ENCODE measurements at places on chromosomes 7 and 10. TPM values are rescaled to one million over a fixed set of nuclear protein-coding genes. Genes with fewer than 3 reads are reported as not detected.
A peak's percentile ranks its signal among the peaks of the same experiment; 100 is the strongest.

The CNPY1 gene
- not detected for total RNA-seq

The ANXA8L1 gene
- 0.91 TPM for total RNA-seq

The ZNF37A gene
- 12.4 TPM for total RNA-seq

The SHTN1 gene
- total RNA-seq: 4.9 TPM

The EPO gene
- total RNA-seq: not detected

The EN2 gene
- total RNA-seq: not detected

DNA sequence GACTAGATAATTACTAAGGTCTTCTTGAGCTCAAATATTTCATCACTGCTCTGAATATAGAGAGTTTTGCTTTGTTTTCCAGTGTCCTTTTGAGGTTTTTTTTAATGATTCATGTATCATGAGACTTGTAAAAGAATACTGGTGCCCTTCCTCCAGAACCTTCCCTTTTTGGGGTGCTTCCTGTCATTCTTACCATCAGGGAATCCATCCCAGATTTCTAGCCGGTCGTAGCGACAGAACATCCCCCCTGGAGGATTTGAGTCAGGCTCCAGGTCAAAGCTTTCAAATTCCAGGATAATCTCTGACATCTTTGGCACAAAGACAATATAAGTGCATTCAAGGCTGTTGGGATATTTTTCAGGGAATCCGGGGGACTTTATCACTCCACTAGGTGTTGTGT is 71.0 kb downstream of the NRP1 start:
- H3K27me3 ChIP-seq: peaks cover 1% of the 10 kb centered on the region
- H3K4me3 ChIP-seq: peak overlapping the region; percentile 56
- peaks cover 66% of the 10 kb centered on the region for H3K4me1 ChIP-seq

GRCh38 chr7:13197501-13197900 is 510.1 kb downstream of the ARL4A start:
- H3K4me3 ChIP-seq: peak overlapping the region; percentile 47
- H3K27me3 ChIP-seq: no peaks in the 10 kb centered on the region

DNA sequence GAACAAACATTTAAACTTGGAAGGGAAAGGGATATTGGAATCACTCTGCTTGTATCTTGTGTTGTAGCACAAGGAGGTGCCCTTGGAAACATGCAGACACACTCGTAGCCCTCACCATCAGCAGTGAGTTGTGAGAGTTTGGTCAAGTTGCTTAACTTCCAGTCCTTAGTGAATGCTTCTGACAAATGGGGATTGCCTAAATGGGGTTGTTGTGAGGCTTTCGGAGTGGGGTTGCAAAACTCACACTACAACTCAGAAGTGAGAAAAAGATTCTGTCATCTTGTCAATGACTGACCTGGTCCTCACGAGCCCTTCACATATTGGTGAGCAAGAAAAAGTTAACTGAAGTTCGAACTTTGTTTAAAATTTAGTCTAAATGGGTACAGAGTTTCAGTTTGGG is 29.0 kb upstream of the GSDME start:
- H3K4me3 ChIP-seq: peak overlapping the region; percentile 13
- H3K27me3 ChIP-seq: no peaks in the 10 kb centered on the region
- H3K36me3 ChIP-seq: peaks cover 59% of the 10 kb centered on the region
- H3K27ac ChIP-seq: peak overlapping the region; percentile 99
- DNase-seq: no peak

DNA sequence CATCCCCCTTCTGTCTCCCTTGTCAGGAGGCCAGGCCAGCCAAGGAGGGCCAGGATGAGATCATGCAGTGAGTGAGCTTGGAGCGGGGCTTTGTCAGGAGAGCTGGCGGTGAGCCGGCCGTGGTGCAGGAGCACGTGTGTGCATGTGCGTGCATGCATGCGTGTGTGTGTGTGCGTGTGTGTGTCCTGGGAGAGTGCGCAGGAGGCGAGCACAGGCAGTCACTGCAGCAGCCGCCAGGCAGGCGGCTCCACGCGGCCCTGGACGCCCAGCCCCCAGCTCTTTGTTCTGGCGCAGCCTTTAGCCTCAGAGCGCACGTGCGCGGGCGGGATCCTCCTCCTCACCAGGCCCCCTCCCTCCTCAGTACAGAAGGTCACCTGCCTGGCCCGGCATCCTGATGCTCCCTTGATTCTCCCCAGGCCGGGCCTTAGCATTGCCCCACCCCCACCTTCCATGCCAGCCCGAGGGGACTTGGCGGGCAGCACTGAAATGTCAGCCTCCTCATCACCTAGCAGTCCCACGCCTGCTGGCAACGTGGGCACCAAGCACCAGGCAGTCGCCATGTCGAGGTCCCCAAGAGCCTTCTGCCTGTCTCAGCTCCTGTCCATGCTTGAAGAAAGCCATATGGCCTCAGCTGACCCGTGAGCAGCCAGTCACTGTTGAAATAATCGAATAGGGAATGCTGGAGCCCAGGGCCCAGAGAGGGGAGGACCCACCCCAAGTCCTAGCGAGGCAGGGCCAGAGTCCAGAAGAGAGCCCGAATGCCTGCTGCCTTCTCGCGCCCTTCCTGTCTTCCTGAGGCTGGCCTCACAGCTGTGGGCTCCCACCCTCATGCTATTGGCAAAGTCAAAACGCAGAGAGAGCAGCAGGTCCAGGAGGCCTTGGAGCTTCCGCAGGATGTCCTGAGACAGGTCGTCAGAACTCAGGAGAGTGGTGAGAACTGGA is 125.9 kb upstream of the PPIF start:
- H3K36me3 ChIP-seq: peaks cover 28% of the 10 kb centered on the region
- no peak overlapping the region for H3K4me3 ChIP-seq
- H3K27ac ChIP-seq: peak overlapping the region; percentile 30
- DNase-seq: peak; percentile 68
- peaks cover 17% of the 10 kb centered on the region for H3K27me3 ChIP-seq

- H3K36me3 ChIP-seq: no peaks in the 10 kb centered on the region
- no peaks in the 10 kb centered on the region for H3K27me3 ChIP-seq
- H3K4me3 ChIP-seq: no peak overlapping the region
- H3K4me1 ChIP-seq: peaks cover 38% of the 10 kb centered on the region
- DNase-seq: no peak
Observed at GRCh38 chr10:114749014-114749413, 72.6 kb upstream of the FHIP2A start.

- H3K27me3 ChIP-seq: no peaks in the 10 kb centered on the region
- H3K36me3 ChIP-seq: no peaks in the 10 kb centered on the region
- H3K4me3 ChIP-seq: no peak overlapping the region
- DNase-seq: no peak
- no peak overlapping the region for H3K27ac ChIP-seq
Observed at GRCh38 chr7:37510043-37510634, 61.5 kb upstream of the ELMO1 start.

- H3K36me3 ChIP-seq: 0 out of 2 replicates have a peak, but pooled peaks cover 4% of the 10 kb centered on the region
- no peak for DNase-seq
- H3K27me3 ChIP-seq: peaks cover 50% of the 10 kb centered on the region
- no peak overlapping the region for H3K27ac ChIP-seq
Observed at GRCh38 chr7:1367501-1368183, 91.6 kb downstream of the MICALL2 start.

Measured in HFFc6 (cell line).